Ascending aorta (tissue), 2 donors: ENCODE measurements at places on chromosomes 3 and 15. TPM values are rescaled to one million over a fixed set of nuclear protein-coding genes. Genes with fewer than 3 reads are reported as not detected.

Gene PTH1R
- total RNA-seq, result 10.3 TPM

Gene A4GNT
- total RNA-seq, result not detected

Gene FRMD4B
- 13.5 TPM for total RNA-seq

Gene ABHD17C
- total RNA-seq, result 0.96 TPM

Gene PRR20G
- total RNA-seq, result not detected

Gene GPR160
- 7.3 TPM for total RNA-seq

Gene GP5
- total RNA-seq, result 0.11 TPM

Gene CACNA2D2
- 0.85 TPM for total RNA-seq

Gene ARPP19
- 71.7 TPM for total RNA-seq

Gene SLC28A2
- total RNA-seq, result not detected

Gene SLC25A38
- 7.0 TPM for total RNA-seq

Gene SHISA5
- 218 TPM for total RNA-seq

Gene GOLGA8M
- 0.75 TPM for total RNA-seq

Gene COL6A6
- not detected for total RNA-seq

Gene STAC
- total RNA-seq, result 16.0 TPM

Gene MB21D2
- total RNA-seq, result 0.11 TPM

Gene OXTR
- 150 TPM for total RNA-seq

Gene CTSH
- 112 TPM for total RNA-seq

Gene SPINT1
- total RNA-seq, result 1.5 TPM

Gene NEK10
- not detected for total RNA-seq

Gene P4HTM
- total RNA-seq, result 71.9 TPM

Gene SMCO1
- total RNA-seq, result not detected
